ENCODE measurements at places on chromosomes 4 and X.

DNA sequence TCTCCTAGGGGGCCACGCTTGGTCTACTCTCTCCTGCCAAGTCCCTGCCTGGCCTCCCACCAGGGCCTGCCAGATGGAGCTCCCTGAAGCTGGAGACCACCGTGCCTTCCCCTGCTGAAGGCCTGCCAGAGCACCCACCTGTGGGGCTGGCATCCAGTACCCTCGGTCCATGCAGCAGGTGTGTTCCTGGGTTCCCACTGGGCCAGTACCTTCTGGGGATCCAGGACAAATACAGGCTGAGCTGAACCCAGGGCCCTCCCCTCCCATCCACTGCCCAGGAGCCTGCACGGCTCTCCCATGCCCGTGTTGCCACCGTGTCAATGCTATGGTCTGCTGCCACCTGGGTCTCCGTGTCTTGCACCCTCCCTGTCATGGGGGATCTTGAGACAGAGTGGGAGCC lies 68.8 kb downstream of the ABLIM2 start:
- DNase-seq: no peak

- DNase-seq: no peak
Observed at GRCh38 chr4:169158046-169158445, 112.7 kb downstream of the SH3RF1 start.

DNA sequence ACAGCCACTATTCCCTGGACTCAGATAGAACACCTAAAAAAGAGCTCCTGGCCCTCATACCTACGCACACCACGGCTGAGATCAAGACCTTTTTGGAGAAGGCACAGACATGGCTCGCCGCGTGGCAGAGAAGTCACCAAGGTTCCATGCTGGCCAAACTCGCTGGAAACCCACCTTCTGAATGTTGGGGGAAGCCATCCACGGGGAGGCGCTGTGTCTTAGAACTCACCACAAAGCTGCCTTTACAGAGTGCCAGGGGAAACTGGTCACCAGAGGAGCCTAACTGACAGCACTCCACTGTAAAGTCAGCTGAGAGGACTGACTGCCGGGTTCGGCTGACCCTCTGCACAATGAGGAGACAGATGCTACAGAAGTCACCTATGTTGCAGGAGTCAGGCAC lies 97.9 kb downstream of the NEUROG2 start:
- DNase-seq: no peak

DNA sequence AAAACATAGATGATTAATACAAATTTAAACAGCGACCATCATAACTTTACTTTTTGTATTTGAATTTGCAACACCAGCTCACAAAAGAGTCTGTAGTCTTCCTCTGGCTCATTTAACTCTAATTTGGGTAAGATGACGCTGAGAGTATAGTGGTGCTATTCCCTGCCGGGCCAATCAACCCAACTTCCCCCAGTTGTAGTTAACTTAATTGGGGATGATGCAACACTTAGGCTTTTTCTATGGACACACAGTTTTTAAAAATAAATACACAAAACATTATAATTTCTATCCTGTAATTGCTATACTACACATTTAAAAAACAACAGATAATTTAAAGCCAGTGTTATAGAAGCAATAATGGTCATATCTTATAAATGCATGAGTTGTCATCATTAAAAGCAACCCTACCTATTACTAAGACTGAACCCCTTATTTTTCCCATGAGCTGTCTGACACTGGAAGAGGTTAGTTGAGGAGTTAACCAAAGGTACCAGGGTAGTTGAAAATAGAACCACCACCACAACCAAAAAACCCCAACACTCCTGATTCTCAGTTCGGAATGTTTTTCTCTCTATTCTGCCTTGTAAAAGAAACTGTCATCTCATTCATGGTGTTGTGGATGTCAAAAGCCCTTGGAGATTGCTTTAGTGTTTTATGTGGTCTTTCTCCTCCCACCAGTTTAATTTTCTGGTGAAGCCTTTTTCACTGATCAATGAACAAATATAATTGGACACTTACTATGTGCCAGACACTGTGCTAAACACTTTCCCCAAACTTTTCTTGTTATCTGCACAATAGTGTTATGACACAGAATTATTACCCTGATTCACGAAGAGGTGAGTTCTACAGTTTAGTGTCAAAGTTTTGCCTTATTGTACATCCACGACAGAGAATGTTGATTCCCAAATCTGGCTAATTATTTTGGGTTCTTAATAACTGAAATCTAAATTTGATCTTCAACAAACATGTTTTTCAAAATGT lies 61.5 kb upstream of the RAPGEF2 start:
- no peak for DNase-seq

DNA sequence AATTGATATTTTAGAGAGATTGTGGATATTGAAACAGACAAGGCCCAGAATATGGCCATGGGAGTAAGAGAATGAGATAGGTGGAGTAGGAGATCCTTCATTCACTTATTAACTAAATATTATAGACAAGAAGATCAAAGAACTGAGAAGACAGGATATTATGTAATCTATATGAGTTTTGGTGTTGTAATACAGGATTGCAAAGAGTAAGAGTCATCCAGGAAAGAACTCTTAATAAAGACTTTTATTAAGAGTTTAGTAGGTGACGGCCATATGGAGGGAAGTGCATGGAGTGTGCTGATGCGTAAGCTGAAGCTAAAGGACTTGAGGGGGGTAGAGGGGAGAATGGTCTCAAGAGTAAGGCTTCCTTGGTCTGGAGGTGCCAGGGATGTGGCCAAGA lies 153.7 kb downstream of the VEGFC start:
- DNase-seq: no peak

DNA sequence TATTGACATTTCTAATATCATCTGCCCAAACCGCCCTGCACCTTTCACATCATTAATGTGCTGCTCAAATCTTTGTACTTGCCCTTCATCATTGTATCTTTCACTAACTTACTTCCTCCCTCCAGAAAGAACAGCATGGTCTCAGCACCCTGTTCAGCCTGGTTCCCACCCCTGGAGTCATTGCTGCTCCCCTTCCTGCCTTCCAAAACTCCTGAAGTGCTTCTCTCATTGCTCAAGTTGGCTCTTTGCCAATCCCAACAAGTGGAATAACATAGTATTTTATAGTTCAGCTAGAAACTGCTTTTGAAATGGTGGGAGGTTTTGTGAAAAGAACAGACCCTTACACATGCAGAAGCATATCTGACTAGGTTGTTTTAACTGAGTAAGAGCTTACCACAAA lies 14.0 kb upstream of the TTC29 start:
- DNase-seq: no peak

DNA sequence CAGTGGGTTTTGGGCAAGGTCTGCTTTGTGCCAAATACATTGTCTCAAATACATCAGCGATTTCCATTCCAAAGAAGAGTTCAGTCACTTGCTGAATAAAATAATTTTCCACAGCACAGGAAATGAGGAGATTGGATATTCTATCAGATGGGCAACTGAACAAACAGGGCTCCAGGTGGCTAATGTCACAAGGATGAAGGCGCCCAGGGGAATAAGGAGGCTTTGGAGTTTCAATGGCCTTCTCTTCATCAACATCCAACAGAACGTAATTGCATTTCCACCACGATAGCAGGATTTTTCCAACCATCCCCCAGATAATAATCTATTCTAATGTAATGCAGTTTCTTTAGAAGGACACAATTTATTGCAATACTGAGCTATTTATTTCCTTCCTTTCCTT lies 104.7 kb upstream of the KLHL13 start:
- DNase-seq: no peak

DNA sequence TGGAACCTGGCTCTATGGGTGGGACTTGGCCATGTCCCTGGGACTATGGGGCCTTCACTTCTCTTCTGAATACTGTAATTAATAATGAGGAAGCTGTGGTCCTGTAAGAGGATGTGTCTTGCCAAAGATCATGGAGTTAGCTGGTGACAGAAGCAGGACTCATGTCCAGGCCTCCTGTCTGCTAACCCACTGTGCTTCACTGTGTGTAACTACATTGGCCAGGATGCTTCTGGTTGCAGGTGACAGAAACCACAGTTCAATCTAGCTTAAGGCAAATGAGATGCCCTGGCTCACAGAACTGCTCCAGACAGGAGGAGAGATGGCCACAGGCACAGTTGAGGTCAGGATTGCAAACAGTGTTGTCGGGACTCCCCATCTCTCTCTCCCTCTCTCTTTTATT lies 3.1 kb downstream of the MTMR1 start:
- DNase-seq: no peak

All from GM12892 (cell line).